ENCODE measurements at places on chromosomes 5 and 9.
A peak's percentile ranks its signal among the peaks of the same experiment; 100 is the strongest.

DNA sequence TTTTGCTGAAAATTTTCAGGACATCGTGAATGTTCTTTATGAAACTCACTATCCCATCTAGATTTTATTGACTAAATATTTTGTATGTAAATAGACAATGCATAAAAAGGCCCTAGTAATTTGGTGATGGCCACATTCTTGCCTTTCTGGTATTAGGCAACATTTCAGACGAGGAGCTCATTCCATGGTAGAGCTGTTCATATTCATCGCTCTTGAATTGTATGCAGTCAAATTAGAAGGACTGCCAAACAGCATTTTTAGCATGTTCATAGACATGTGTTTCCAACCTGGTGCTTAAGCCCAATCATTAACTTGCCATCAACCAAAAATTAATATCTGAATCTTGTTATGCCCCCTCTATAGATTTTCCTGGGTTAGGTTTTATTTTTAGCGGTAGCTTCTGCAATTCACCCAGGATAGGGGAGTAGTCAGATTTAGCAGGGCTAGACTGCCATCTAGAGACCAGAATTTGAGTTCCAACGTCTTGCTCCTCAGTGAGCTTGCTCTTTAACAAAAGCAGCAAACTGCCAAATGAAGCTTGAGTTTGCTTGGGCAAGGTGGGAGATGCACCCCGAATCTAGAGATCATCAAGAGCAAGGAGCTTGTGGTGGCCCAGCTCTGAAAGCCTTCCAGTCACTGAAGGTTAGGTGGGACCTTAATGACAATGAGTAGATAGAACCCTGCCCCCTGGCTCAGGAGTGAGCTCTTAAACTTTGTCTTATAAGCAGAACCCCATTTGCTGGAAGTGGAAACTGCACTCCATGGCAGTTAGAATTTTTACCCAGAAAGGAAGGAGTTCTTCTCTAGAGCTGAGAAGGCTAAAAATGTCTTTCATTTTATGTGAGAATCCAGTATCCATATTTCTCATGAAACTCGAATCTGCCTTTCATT, 456.2 kb downstream of the RASEF start:
- no peak for DNase-seq

- no peak for DNase-seq
Measured at GRCh38 chr5:96340357-96340756, 92.7 kb downstream of the PCSK1 start.

GRCh38 chr5:79191457-79191856, 44.5 kb upstream of the JMY start:
- DNase-seq, result no peak

DNA sequence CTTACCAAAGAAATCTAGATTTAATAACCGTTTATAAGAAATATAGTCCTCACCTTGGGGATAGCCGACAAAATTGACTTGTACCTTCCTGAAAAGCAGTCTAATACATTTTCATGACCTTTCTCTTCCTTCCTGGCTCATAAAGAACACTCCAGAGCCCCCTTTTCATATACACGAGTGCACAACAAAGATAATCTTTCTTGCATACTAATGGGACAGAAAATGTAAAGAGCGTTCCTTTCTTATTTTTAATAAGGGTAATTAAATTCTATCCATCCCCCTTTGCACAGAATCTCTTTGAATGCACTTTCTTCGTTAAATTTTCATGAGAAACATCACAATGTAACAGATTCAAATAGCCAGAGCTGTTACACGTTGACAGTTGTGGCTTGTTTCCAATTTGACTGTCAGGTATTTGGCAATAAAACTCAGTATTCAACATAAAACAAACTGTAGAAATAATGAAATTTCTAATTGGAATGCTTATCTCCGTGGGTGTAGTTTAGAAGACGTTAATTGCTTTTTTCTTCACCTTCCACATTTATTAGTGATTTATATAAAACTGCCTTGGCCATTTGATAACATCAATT, 732.3 kb upstream of the DMAC1 start:
- DNase-seq, result no peak

GRCh38 chr9:135947582-135947981, 13.6 kb downstream of the UBAC1 start:
- no peak for DNase-seq

- DNase-seq, result no peak
Measured at GRCh38 chr9:114146735-114147134, 8.6 kb upstream of the COL27A1 start.

DNA sequence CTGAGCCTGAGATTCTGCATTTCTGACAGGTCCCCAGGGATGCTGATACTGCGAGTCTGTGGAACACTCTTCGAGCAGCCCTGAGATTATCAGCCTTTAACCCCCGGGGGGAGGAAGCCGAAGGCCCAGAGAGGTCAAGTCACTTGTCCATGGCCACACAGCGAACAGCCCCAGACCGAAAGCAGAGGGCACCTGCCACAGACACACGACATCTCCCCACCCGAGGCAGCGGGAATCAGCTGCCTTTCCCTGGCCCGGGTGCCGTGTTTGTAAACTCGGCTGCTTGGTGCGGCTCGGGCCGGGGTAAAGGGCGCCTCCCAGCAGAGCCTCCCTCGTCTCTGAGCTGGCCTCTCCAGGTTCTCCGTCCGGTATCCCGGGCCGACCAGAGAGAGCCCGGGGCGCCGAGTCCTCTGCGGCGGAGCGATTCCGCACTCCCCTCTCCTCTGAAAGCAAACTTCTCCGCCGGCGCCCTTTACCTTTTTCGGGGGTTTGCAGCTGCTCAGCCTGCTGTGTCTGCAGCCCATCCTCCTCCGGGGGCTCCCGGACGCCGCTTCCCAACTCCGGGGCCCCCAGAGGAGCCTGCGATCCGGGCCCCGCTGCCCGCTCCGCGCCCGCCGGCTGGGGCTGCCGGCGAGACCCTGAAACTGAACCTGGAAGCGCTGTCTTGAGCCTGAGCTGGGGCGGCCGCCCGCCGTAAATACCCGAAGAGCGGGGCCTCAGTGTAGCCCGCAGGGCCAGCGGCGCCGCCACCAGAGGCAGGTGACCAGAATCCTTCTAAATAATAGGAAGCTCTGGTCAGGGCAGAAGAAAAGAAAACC, at the start of gene CCDC69:
Gene CCDC69 (minus strand): TSS at position 646 of the 818 bp plus-strand sequence. CDS start 122 bp downstream, at position 524.
- DNase-seq, result peak; percentile 28

GRCh38 chr5:123422433-123423277, 548 bp downstream of the CEP120 start:
- DNase-seq, result no peak

DNA sequence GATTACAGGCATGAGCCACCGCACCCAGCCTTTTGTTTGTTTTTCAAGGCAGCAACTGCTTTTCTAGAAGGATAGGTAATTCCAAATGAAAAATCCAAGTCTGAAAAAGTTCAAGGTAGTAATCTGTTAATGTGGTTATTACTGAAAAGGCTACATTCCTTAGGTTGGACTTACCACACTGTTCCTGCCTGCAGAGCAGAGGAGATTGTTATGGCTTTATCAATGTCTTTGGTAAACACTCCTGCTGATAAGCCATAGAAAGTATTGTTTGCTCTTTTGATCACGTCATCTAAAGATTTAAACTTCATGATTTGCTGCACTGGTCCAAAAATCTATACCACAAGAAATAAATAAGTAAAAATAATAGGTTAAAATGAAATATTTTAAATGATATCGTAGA, 43.4 kb downstream of the ALDH1A1 start:
- no peak for DNase-seq

- DNase-seq, result no peak
Measured at GRCh38 chr5:14032918-14033317, 88.4 kb upstream of the DNAH5 start.

- no peak for DNase-seq
Measured at GRCh38 chr5:180414176-180414575, 61.0 kb upstream of the GFPT2 start.

DNA sequence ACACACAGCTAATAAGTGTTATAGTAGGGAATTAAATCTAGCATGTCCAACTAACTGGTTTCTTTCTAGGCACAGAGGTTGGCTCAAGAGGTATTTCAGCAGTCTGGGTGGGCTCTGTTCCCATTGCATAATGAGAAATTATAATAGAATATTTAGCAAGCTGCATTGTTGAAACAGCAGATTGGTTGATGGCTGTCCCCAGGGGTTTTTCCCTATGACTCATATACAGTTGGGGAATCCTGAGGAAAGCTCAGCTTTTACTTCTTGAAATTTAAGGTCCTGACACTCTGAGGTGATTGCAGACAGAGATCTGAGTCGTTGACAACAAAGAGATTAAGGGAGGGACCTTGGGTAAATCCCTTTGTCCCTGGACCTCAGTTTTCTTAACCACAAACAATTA, 38.3 kb upstream of the TNFSF8 start:
- DNase-seq, result no peak

DNA sequence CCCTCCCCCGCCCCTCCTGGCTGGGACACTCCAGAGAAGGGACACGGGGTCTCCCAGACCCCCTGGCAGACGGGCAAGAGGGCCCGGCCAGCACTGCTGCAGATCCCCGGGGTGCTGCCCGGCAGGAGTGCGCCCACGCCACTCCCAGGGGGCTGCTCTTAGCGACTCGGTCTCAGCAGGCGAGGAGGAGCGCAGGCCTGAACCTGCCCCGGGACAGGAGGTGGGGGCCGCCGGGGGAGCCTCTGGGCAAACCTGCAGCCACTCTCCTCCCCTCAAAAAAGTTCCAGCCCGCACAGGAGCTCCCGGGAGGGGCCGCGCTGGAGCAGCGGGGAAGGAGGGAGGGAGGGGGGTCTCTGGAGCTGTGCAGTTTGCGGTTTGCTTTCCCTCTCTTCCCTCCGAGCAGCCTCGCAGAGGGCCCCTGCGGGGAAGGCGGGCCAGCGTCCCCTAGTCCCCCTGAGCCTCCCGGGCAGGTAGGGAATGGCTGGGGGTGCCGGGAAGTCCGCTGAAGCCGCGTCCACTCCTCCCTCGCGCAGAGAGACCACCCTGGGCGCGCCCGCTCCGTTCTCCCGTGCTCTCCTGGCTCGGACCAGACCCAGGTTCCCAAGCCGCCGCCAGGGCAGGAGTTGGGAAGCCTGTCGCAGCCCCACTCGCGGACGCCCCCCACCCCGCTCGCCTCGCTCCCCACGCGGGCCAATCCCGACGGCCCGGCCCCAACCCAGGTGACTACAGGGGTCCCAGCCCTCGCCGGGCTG, 44.2 kb downstream of the NACC2 start:
- DNase-seq, result no peak

DNA sequence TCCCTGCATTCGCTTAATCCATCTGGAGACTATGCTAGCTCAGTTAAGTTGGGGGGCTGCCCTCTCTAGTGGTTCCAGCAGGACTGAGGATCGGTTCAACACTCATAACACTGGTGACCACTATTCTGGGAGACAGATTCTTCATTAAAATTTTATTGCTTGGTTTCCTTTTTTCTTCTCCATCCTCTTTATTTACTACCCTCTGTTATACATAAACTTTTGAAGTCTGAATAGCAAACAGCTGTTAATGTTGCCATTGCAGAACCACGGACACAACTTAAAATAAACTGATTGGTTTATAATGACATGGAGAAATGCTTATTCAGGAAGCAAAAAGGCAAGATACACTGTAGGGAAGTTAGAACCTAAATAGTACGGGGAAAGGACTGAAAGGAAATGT, 22.1 kb downstream of the IQGAP2 start:
- no peak for DNase-seq

GRCh38 chr9:114729706-114730105, 47.7 kb upstream of the TEX48 start:
- no peak for DNase-seq

DNA sequence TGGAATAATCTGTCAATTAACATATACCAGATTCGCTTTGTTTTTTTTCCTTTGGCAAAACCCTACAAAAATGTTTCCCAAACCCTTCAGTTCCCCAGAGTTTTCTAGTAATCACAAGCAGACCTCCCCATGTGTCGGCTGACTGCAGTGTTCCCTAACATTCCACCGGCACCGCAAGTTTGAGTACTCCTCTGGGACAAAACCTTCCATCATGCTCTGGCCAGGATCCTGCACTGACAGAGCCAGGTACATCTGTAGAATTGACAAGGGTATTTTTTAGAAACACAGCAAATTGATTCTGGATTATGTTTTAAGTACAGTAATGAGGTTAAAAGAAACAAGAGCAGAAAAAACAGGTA, 174.7 kb downstream of the GAS1 start:
- no peak for DNase-seq

DNA sequence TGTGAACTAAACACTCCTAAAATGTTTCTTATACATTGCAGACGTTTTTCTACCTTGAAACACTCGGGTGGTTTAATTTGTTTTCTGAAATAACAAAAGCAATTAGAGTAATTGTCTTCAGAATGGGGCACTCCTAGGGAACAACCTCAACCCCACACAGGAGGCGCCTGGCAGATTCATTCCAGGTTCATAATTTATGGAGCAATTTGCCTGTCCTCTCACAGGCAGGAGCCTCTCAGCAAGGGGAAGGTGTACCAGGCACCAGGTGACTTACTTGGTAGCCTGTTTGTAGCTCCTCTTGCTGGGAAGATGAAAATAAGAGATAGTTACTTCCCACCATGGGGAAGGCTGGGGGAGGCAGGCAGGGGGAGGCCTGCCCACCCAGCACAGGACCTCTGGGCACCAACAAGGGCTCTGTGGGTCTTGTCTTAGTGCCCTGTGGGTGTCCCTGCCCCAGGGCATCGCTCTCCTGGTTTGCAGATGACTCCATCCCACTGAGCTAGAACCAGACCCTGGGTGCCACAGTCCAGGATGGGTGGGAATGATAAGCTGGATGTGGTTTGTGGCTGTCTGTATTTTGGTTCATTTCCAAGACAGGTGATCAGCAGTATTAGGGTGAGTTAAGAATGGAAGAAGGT, 144.4 kb downstream of the FSTL4 start:
- DNase-seq, result no peak

GRCh38 chr5:110707260-110707844, 19.1 kb downstream of the TMEM232 start:
- no peak for DNase-seq

DNA sequence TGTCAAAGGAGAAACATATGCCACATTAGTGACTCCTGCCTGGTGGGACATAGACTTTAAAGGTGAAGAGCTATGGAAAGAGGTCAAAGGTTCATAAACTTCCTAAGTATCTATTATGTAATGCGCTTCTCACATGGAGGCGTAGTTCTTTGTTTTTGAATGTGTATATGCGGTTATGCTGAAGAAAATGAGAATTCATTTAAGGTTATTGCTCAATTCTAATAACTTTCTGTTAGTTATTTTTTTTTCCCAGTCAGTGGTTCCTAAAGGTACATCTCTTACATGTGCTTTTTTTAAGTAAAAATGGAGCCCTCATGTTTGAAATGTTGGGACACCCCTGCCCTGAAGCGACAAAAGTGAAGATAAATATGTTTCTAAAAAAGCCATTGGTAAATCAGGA, 156.2 kb downstream of the SPATA31D1 start:
- DNase-seq, result no peak

- DNase-seq, result no peak
Measured at GRCh38 chr9:22986556-22986955, 539.9 kb downstream of the DMRTA1 start.

- DNase-seq, result no peak
Measured at GRCh38 chr9:121699571-121700164, 48.2 kb downstream of the DAB2IP start.

- DNase-seq, result no peak
Measured at GRCh38 chr5:76273206-76273885, 129.7 kb upstream of the IQGAP2 start.

GRCh38 chr9:135355521-135356011, 124.0 kb upstream of the PPP1R26 start:
- DNase-seq, result no peak

GRCh38 chr5:124887223-124887622, 140.8 kb upstream of the ZNF608 start:
- no peak for DNase-seq

- DNase-seq, result no peak
Measured at GRCh38 chr5:22892441-22892840, 39.3 kb upstream of the CDH12 start.

GRCh38 chr9:113258282-113258681, 17.1 kb downstream of the CDC26 start:
- DNase-seq, result no peak

Measured in activated CD4-positive, alpha-beta T cell treated with anti-CD3 and anti-CD28 coated beads, Interleukin-2, amount 50 U/mL, for 4 hours (primary cell).